ENCODE measurements at places on chromosomes 13 and 19.

GRCh38 chr19:58400316-58400915 is 5.0 kb downstream of the RNF225 start:
- no peak for DNase-seq

DNA sequence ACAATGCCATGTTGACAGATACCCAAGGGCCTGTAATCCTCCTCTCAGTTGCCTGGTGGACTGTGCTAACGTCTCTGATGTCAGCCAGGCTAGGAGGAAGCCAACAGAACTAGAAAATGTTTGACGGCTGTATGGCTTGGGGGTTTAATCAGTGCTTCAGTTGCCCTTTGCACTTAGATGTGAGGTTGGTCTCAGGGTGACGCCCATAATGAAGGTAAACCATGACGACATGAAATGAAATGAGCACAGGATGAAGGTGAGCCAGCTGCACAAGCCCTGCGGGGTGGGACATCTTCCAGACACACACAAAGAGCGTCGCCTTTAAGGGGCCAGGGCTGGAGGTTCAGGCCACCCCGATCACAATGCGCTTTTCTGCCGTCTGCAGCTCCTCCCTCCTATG is 127.2 kb downstream of the CRYL1 start:
- DNase-seq, result no peak

DNA sequence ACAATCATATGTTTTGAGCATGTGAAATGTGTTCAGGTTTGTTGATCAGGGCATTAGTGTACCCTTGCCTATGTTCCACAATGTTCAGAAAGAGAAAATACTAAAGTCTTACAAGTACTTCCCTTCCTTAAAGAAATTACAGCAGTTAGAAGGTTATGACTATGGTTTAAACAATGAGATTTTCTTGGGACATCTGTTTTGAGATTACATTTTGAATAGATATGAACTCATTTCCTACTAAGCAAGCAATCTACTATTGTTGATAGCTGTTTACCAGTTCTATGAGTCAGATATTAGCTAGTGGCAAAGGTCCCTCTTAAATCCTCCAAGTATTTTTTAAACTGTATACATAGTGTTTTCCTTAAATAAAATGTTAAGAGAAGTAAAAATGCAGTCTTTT is 241.3 kb downstream of the DACH1 start:
- no peak for DNase-seq

DNA sequence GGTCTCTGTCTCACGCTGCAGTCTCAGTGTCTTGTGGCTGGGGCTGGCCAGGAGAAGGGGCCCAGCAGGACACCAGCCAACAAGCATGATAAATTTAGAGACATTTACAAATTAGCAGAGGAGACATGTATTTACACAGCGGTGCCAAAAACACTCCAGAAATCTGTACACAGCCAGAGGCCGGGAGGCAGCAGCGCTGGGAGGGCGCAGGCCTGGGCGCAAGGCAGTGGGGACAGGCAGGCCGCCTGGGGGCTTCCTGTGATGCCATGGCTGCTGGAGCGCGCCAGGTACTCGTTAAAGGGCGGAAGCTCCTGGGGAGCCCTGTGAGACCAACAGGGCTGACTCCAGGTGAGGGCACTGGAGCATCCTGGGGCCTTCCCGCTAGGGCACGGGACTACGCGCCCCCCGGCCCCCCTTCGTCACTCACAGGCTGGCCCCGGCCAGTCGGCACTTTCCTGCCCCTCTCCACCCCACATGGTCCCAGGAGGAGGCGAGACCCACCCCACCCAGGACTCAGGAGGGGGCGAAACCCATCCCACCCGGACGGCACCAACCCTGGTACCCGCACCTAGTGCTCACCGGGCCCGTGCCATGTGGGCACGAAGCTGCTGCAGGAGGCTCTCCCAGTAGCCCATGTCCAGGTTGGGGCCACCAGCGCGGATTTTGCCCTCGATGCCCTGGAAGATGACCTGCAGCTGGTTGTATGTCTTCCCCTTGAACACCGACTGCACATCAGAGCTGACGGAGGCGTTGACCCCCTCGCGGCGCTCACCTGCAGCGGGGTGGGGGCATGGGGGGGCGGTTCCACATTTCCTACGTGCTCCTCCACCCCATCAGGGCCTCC is 7.4 kb upstream of the TBXA2R start:
- DNase-seq, result no peak

- DNase-seq, result no peak
Measured at GRCh38 chr13:51291341-51291740, 48.1 kb upstream of the SERPINE3 start.

GRCh38 chr19:19619849-19620210 is 1.3 kb upstream of the PBX4 start:
- DNase-seq, result no peak

GRCh38 chr19:53254411-53255341 is at the start of gene ZNF677:
Gene ZNF677 (minus strand): TSS chr19:53254873. CDS start chr19:53251550, 3,323 bp downstream.
- peak; percentile 71 for DNase-seq

DNA sequence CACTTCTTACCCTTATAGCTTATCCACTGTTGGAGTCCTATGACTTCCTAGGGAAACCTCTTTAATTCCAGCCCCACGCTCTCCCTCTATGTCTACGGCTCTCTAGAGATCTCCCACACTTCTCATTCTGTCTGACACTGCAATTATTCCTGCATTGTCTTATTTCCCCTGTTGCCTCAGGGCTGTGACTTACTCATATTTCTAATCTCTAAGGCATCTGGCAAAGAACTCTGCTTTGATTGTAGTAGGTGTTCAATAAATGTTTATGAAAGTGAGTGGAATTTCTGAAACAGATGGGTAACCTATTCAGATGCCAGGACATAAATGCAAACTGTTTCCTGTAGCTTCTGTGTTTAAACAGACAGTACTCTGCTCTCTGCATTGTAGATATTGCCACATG is 102.4 kb upstream of the SERTM1 start:
- DNase-seq, result no peak

DNA sequence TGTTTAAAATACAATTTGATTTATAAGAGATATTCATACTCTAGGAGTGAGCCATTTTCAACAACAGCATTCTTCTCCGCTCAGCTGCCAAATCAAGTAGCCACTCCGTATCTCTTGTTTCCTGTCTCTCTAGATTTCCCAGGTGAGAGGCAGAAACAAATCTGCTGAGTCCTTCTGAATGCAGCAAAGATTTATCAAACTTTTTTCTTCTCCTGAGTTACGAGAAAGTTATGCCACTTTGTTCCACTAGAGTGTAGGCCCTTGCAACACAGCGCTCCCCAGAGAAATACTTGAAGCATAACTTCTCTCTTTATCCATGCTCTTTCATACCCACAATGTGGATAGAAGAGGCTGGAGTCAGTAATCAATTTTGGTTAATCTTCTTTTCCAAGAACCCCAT is 1960.8 kb downstream of the OLFM4 start:
- no peak for DNase-seq

DNA sequence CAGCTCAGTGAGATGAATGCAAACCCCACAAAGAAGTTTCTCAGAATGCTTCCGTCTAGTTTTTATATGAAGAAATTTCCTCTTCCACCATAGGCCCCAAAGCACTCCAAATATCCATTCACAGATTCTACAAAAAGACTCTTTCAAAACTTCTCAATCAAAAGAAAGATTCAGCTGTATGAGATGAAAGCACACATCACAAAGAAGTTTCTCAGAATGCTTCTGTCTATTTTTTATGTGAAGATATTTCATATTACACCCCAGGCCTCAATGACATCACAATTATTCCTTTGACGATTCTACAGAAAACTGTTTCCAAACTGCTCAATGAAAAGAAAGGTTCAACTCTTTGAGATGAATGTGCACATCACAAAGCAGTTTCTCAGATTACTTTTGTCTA is 1819.4 kb downstream of the UQCRFS1 start:
- no peak for DNase-seq

- DNase-seq, result no peak
Measured at GRCh38 chr13:28396053-28396452, 98.9 kb downstream of the FLT1 start.
